ENCODE measurements at places on chromosomes 16 and 17.

- H3K27ac ChIP-seq = peak overlapping the region; percentile 12
- no peak overlapping the region for H3K4me3 ChIP-seq
- H3K4me1 ChIP-seq = peaks cover 98% of the 10 kb centered on the region
Observed at GRCh38 chr16:89319886-89320781, 102.6 kb downstream of the ZNF778 start.

DNA sequence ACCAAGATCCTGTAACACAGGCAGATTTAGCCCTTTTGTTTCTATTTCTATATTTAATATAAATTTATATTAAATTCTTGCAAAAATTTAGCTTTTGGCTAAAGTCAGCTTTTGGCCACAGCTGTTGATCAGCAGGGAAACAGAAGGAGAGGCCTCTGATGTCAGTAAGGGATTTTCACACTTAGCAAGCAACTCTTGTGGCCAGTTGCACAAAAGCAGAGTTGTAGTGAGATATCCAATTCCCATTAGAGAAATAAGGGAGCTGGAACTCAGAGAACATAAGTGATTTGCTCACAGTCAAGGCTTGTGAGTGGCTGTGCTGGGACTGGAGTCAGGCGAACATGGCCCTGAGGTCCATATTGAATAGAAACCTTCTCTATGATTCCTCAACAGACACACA lies 16.7 kb upstream of the HEATR6 start:
- H3K27me3 ChIP-seq = no peaks in the 10 kb centered on the region
- no peak overlapping the region for H3K27ac ChIP-seq
- H3K4me3 ChIP-seq = no peak overlapping the region
- DNase-seq = no peak
- no peaks in the 10 kb centered on the region for H3K36me3 ChIP-seq

DNA sequence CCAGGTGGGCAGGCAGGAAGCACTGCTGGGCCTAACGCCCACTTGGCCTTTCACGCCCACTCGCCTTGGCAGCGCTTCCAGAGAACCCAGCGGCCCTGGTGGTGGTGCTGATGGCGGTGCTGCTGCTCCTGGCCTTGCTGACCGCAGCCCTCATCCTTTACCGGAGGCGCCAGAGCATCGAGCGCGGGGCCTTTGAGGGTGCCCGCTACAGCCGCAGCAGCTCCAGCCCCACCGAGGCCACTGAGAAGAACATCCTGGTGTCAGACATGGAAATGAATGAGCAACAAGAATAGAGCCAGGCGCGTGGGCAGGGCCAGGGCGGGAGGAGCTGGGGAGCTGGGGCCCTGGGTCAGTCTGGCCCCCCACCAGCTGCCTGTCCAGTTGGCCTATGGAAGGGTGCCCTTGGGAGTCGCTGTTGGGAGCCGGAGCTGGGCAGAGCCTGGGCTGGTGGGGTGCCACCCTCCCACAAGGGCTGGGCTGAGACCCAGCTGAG lies 64.7 kb downstream of the MRC2 start:
- DNase-seq = no peak
- peaks cover 12% of the 10 kb centered on the region for H3K27me3 ChIP-seq
- H3K36me3 ChIP-seq = peaks cover 4% of the 10 kb centered on the region
- H3K27ac ChIP-seq = no peak overlapping the region

DNA sequence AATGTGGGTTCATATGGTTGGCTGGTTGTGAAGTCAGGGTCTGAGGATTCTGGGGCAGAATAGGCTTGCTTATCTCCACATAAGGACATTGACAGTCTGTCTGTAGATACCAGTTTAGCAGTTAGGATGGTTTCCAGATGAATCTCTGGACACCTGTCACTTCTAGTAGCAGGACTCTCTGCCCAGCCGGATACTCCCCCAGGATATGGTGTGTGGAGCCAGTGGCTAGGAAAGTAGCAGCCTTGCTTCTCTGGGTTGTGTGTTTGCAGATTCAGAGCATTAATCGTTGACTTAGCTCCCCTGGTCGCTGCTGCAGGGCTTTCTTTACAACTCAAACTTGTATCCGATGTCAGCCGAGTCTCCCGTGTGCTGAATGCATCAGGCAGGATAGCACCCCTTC lies 45.2 kb downstream of the CLEC16A start:
- no peaks in the 10 kb centered on the region for H3K27me3 ChIP-seq
- no peak overlapping the region for H3K27ac ChIP-seq
- H3K4me1 ChIP-seq = peaks cover 14% of the 10 kb centered on the region

DNA sequence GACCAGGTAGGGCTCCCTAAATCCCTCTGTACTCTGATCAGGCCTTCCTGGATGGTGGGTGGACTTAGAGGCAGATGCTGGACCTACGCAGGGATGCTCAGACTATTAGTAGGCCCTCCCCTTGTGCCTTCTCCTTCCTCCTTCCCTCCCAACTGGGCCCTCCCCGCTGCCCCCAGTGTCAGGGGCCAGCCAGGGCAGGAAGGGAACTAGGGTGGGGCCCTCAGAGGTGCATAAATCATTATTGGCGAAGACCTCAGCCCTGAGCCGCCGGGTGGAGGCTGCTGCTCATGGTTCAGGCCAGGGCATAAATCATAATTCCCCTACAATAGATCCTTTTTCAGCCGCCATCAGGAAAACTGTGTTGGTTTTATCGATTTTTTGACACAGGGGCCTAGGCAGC lies 81.4 kb downstream of the MRM1 start:
- no peak overlapping the region for H3K27ac ChIP-seq
- H3K4me1 ChIP-seq = no peaks in the 10 kb centered on the region
- DNase-seq = no peak
- H3K4me3 ChIP-seq = no peak overlapping the region

DNA sequence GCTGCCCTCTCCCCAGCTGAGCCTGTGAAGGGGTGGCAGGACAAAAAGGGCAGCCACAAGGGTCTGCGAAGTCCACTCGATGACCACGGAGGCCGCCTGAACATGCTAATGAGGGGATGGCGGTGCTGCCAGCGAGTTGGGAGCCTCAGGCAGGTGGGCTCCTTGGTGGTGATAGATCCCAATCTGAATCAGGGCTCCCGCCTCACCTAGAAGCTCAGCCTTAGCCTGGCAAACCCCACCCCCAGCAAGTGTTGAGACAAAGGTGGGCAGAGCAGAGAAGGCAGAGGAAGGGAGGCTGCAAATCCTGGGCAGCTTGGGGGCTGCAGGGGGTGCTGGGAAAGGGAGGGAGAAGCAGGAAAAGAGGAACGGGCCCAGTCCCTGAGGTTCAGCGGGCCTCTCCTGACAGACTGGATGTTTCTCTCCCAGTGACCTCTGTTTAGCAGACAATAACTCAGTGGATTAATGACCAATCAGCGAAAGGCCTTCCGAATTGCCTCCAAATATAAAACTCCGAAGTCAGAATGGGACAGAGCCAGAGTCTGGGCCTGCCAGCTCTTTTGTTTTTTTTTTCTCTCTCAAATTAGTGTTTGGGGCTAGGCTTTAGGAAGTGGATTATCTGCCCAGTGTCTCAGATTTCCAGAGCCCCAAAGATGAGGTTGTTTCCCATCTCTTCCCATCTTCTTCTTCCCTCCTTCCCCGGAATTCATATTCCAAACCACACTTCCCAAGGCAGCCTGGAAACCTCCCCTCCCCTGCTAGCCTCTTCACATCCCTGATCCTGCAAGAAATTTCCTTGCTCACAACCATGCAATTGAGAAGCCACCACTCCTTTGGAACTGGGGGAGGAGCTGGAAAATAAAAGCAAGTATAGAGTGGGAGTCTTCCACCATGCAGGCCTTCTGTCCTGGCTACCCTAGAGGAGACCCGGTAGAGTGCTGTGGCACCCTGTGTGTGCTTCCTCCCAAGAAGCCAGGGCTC lies 15.2 kb upstream of the HOXB2 start:
- no peaks in the 10 kb centered on the region for H3K36me3 ChIP-seq
- H3K27ac ChIP-seq = no peak overlapping the region
- no peak overlapping the region for H3K4me3 ChIP-seq
- no peaks in the 10 kb centered on the region for H3K27me3 ChIP-seq

DNA sequence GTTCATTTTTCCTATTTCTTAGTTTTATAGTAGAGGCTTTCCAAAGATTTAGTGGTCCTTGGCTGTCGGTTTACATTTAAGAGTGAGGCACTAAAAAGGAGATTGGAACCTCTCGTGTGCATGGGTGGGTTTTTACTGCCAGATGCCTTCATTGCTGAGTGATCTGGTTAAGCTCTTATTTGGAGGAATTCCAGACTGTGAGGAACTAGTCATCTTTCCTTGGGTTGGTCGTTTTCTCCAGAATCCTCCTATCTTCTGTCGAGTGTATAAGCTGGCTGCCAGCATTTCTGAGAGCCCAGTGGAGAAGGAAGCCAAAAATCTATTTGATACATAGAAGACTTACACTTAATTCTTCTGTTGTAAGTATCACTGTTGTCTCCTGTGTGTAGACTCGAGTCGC lies 22.6 kb downstream of the IST1 start:
- H3K27ac ChIP-seq = no peak overlapping the region
- H3K4me1 ChIP-seq = no peaks in the 10 kb centered on the region
- no peak for DNase-seq
- peaks cover 15% of the 10 kb centered on the region for H3K36me3 ChIP-seq
- H3K4me3 ChIP-seq = no peak overlapping the region
- no peaks in the 10 kb centered on the region for H3K27me3 ChIP-seq

GRCh38 chr16:63568164-63568563 lies 1531.9 kb upstream of the CDH8 start:
- no peak for DNase-seq
- no peaks in the 10 kb centered on the region for H3K4me1 ChIP-seq
- no peaks in the 10 kb centered on the region for H3K27me3 ChIP-seq
- H3K4me3 ChIP-seq = no peak overlapping the region
- H3K27ac ChIP-seq = no peak overlapping the region
- H3K36me3 ChIP-seq = no peaks in the 10 kb centered on the region

DNA sequence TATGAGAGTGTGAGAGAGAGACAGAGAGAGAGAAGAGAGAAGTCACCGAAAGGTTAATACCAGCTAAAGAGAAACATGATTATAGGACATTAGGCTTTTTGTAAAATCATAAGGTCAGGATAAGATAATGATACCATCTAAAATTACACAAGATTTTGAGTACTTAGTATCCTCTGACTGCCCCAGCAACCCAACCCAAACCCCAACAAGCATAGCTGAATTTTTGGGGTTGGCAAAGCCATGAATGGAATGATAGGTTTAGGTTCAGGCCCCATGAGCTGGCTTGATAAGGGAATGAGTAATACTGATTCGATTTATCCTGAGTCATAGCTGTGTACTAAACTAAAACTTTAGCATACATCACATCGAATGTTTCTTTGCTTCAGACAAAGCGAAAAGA lies 259.5 kb downstream of the IRX3 start:
- no peak overlapping the region for H3K27ac ChIP-seq
- no peak overlapping the region for H3K4me3 ChIP-seq
- no peaks in the 10 kb centered on the region for H3K27me3 ChIP-seq
- no peaks in the 10 kb centered on the region for H3K36me3 ChIP-seq

DNA sequence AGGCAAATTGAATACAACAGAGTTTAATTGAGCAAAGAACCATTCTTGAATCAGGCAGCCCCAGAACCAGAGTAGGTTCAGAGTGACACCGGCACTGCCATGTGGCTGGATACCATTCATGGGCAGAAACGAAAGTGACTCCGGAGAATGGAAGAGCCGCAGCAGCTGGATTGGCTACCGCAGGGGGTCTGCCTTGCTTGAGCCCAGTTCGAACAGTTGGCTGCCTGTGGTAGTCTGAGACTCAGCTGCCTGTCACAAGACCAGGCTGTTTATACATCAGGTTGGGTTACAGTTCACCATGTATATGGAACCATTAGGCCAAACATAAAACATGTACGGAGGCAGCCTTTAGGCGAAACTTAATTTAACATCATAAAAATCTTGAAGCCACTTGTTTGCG lies 205.2 kb upstream of the CHMP6 start:
- H3K36me3 ChIP-seq = no peaks in the 10 kb centered on the region
- H3K4me1 ChIP-seq = peaks cover 82% of the 10 kb centered on the region
- no peaks in the 10 kb centered on the region for H3K27me3 ChIP-seq
- no peak overlapping the region for H3K27ac ChIP-seq
- no peak for DNase-seq
- no peak overlapping the region for H3K4me3 ChIP-seq

DNA sequence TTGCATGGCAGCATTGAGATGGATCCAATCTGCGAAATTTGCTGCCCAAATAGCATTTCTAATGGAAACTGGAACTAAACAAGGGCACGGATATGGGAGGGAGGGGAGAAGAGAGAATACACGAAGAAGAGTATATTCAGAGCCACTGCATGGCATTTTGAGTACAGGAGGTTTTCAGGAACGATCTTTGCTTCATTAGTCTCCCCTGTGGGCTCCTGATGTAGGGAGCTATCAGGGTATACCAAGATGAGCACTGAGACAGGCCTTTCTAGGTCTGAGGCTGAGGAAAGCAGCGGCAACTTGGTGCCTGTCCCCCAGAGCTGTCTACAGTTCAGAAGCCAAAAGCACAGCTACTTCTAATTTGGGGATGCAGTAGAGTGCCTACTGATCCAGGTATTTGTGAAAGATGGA lies 257.7 kb upstream of the PMFBP1 start:
- H3K27me3 ChIP-seq = no peaks in the 10 kb centered on the region
- no peak for DNase-seq
- no peak overlapping the region for H3K4me3 ChIP-seq
- H3K36me3 ChIP-seq = no peaks in the 10 kb centered on the region
- no peaks in the 10 kb centered on the region for H3K4me1 ChIP-seq

GRCh38 chr17:4229627-4230541 lies 33.9 kb downstream of the ANKFY1 start:
- H3K27me3 ChIP-seq = no peaks in the 10 kb centered on the region
- H3K4me3 ChIP-seq = no peak overlapping the region
- no peak for DNase-seq

DNA sequence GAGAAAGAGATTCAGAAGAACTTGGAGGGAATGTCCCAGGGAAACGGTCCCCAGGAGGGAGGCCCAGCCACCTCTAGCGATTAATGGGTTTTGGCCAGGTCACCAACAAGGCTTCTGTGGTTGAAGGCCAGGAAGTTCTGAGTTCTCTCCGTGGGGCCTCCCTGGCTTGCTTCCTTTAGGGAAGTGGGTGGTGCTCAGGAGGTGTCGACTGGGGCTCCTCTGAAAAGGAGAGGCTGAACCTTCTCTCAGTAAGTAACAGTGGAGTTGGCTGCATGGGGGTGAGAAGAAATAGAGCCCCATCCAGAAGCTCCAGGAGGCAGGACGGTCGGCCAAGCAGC lies 77.1 kb upstream of the GSE1 start:
- no peak overlapping the region for H3K27ac ChIP-seq
- H3K4me1 ChIP-seq = no peaks in the 10 kb centered on the region
- H3K36me3 ChIP-seq = no peaks in the 10 kb centered on the region

DNA sequence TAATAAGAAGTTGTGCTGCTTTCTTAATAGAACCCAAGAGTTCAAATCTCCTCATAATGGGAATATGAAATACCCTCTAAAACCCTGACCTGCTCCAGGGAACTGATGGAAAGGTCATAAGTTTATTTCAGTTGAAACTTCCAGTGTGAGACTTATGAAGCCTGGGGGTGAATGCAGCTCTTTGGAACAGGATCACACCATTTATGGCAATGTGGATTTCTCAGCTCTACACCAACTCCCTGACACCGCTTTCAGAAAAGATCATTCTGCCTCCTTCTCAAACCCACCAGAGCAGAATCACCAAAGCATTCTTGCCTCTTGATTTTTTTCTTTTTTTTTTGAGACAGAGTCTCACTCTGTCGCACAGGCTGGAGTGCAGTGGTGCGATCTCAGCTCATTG lies 16.7 kb upstream of the KPNB1 start:
- DNase-seq = no peak
- peaks cover 10% of the 10 kb centered on the region for H3K36me3 ChIP-seq
- H3K27me3 ChIP-seq = no peaks in the 10 kb centered on the region
- H3K4me1 ChIP-seq = no peaks in the 10 kb centered on the region
- no peak overlapping the region for H3K4me3 ChIP-seq
